K562 (cell line): ENCODE measurements at places on chromosomes 6 and 20.

DNA sequence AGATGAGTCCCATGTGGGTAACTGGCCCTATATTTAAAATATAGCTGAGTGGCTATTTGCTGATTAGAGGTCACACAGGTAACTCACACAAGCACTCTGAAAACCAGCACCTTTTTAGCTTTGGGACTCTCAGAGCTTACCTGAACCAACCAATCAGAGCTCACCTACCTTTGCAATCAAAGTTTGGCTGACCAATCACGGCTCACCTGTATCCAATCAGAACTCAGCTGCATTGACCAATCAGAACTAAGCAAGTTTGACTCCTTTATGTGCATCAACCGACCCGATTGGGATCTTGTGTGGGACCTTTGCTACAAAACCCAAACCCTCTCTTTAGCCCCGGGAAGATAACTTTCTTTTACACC is 106.8 kb upstream of the NXT1 start:
- peak; percentile 34 for DNase-seq

- DNase-seq = no peak
These were observed 3.8 kb upstream of the SOX18 start for GRCh38 chr20:64052987-64053840.

- no peak for DNase-seq
These were observed 3.8 kb downstream of the APCDD1L start for GRCh38 chr20:58511364-58511763.

DNA sequence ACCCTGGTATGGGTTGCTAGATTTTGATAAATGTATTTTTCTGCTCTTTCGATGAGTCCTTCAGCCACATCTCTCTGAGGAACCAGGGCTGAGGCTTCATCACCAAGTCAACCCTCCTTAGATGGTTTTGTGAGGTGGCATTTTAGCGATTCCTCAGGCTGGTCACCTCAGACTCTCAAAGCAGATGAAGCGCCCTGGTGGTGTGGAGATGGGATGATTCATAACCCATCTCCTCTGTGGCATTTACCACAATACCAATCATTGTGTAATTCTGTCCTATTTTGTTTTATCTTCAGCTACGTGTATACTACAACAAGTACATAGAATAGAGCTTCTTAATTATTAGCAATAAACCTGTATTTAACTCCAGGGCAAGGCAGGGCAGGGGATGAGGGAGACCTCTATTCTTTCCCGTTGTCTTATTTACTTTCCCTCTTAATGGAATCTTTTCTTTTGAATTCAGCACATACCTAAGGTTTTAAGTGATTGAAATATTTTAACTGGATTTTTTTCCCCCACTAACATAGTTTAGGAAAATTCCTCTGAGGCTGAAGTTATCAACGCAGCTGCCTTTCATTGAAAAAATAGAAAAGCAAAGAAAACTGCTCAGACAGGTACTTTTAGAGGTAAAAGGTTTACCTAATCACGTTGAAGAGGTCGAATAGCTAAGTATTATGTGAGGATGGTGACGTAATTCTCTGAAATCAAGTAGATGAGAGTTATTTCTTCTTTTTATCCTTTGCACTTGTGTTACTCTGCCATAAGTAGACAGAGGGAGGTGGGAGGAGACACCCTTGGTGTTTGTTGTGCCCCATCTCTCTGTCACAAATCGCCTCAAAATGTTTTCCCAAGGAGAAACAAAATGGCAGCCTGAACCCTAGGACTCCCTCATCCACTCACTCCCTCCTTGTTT is 57.4 kb upstream of the EDN3 start:
- no peak for DNase-seq

- DNase-seq = no peak
These were observed 345.6 kb downstream of the CDC5L start for GRCh38 chr6:44733126-44733525.

DNA sequence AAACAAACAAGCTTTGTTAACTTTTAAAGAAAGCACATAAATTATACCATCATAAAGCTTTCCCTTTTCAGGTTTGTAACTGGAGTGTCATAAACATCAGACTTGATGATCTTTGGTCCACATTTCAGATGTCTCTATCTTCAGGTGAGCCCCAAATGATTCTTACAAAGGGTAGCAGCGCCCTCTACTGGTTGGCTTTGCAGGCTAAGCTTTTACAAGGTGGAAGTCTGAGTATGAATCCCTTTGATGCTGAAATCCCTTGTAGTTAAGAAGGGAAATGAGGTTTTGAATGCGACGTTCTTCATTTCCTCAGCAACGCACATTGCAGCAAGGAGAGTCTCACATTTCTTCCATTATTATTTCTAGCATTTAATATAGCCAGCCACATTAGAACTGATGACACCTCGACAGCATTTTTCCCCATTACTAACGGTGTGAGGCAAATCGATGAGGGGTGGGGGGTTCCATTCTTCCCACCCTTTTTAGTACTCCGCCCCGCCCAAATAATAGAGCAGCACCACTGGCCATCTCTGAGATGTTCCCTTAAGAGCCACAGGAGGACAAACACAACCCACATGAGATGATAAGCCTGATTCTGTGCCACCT is 126.3 kb upstream of the NT5E start:
- DNase-seq = peak; percentile 59

DNA sequence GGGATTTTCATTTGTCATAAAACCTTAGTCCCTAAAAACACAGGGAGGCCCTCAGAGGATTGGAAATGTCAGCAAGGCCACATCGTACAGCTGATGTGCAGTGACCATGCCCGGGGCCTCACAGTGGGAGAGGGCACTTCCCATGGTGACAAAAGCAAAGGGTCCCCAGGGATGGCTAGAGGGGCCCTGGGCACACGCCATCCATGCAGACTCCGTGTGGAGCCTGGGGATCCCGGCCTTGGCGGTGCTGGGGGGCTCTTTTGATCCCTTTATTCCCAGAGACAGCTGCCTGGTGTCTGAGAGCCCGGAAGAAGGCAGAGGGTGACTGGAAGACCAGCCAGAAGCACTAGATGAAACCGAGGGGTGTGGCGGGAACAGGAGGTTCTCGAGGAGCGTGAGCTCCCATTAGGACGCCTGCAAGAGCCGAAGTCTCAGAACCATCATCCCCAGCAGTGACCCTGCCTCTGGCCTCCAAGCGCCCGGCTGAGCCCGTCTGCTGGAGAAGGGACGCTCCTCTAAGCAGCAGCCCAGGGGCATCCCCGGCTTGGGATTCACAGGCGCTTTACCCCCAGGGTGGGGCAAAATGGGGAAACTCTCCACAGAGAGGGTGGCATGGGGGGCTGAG is 49.1 kb upstream of the FRMD1 start:
- no peak for DNase-seq

DNA sequence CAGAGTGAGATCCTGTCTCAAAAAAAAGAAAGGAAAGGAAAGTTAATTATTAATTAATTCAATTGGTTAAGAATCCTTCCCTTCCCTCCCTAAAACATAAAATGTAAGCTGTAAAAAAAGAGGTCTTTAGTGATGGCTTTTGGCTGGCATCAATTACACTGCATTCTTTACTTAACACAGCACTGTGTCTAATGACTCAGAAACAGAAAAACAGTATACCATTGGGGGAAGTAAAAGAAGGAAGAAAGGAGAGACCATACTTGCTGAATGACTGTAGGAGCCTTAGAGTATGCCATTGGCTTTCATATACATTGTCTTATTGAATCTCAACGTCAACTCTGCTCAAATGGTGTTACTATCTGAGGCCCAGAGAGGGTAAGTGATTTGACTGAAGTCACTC is 18.3 kb upstream of the CITED2 start:
- no peak for DNase-seq

- DNase-seq = no peak
These were observed 4.2 kb downstream of the GSTA2 start for GRCh38 chr6:52759085-52759484.

DNA sequence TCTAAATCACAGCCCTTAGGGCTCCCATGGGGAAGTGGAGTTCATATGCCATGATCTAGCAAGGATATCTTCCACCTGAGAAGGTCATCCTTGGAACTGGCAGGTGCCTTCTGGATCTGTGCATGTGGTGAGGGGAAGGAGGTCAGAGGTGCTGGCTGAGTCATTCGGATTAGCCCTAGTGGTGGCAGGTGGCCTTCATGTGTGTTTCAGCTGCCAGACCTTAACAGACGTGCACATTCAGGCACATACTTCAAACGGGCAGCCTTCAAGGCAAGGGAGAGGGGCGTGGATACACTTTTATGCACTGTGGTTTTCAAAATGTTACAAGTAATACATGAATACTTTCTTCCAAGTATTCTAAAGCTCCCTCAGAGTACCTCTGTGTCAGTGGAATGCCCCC is 51.2 kb downstream of the BMP6 start:
- DNase-seq = no peak

DNA sequence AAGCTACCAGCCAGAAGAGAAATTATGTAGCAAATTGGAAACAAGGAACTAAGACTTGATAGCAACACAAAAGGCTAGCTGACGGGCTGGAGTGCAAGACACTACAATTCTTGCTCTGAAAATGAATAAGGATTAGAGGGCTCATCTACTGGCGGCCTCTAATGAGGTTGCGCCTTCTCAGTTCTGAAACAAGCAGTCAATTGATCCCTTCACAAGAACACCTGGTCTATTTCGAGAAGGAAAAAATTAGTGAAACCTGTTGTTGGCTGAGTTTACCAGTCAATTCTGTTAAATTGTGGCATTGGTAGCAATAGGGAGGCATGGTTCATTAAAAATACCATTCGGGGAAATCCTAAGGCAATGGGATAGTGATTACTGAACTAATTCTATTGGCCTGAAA is 74.8 kb upstream of the JARID2 start:
- no peak for DNase-seq

- DNase-seq = no peak
These were observed 258.5 kb downstream of the EYA4 start for GRCh38 chr6:133499662-133500061.

DNA sequence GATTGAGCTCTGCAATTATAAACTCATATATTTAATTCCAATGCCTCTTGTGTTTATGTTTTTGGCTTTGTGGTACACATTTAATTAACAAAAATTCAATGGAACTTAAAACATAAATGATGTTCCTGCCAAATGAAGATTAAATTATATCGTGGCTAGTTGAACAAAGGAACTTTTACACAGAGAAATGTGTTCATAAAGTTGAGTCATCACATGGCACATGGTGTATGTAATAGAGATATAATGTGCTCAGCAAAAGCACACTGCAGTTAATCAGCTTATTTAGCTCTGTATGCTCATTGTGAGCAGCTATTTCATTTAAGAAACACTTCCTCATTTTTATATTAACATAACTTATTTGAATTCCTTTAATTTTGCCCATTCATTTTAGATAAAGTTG is 1295.6 kb upstream of the CITED2 start:
- DNase-seq = no peak

- DNase-seq = no peak
These were observed 72.4 kb upstream of the GTSF1L start for GRCh38 chr20:43799150-43799711.

DNA sequence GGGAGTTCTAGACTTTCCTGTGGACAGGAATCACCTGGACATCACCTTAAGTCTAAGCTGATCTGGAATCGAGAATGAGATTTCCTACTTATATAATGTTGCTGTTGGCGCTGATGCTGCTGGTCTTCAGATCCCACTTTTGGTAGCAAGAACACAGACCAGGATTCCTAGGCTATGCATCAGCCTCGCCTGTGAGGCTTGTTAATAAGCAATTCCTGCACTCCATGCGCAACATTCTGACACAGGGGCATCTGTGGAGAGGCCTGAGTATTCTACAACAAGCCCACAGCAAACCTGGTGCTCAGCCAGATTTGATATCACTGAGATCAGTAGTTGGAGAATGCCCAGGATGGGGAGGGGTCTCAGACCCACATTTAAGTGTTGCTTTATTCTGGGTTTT is 52.0 kb upstream of the TRIM26 start:
- DNase-seq = no peak

DNA sequence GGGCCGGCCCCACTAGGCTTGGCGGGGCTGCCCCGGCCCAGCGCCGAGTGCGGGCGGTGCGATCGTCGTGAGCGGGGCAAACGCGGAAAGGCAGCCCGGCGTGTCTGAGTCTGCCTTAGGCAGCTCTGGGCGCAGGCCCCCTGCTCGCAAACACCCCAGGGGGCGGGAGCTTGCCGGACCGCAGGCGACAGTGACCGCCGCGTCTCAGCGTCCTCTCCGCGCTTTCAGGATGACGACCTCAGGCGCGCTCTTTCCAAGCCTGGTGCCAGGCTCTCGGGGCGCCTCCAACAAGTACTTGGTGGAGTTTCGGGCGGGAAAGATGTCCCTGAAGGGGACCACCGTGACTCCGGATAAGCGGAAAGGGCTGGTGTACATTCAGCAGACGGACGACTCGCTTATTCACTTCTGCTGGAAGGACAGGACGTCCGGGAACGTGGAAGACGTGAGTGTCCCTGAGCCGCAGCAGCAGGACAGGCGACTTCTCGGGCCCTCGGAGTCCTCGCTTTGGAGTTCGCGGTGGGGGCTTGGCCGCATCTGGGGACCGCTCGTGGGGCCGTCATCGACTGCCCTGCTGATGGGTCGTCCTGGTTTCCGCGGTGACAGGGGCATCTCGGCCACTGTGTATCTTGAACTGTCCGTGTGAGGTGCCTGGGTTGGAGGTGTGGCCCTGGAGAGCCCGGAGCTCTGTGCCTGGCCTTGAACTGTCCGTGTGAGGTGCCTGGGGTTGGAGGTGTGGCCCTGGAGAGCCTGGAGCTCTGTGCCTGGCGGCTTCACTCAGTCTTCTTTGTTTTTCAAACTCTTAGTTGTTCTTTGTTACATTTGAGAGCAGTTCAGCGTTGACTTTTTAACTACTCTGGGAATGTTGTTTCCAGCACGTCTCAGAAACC is 786 bp downstream of the ADRM1 start:
- no peak for DNase-seq

- no peak for DNase-seq
These were observed 31.9 kb downstream of the VSTM2L start for GRCh38 chr20:37934634-37935375.

DNA sequence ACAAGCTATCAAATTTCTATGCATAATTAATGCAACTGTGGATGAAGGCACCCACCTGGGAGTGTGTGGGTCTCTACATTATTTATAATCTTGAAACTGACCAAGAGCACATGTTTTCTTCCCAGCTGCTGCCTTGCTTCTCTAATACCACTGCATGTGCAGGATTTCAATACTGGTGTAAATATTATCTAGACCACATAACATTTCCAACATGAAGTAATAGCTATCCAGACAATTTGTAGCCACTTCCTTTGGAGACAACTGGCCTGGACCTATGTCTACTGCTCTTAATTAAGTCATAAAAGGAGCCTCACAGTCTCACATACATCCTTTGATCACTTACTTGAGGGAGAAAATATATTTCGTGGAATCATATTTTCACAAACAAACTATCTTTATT is 180.7 kb downstream of the HIVEP2 start:
- DNase-seq = no peak

- no peak for DNase-seq
These were observed 375.2 kb upstream of the PLCB4 start for GRCh38 chr20:8693709-8694108.

- DNase-seq = no peak
These were observed 154.6 kb upstream of the AHI1 start for GRCh38 chr6:135651964-135652755.

DNA sequence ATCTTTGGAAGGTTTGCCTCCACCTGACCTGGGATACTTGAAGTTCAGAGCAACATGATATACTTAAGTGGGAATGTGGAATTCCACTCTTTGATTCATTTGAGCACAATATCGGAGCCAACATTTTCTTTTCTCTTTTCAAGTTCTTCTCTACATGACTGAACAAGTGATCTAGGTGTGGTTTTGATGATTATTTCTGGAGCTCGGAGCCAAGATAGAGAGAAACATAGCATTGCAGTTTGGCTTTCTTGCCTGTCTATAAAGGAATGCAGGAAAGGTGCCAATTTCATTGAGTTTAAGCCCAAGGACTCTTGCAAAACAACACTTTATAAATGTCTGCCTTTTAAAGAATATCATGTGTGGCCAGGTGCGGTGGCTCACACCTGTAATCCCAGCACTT is 124.2 kb upstream of the FAM83B start:
- DNase-seq = no peak
